ENCODE measurements at places on chromosomes 7 and 10.

DNA sequence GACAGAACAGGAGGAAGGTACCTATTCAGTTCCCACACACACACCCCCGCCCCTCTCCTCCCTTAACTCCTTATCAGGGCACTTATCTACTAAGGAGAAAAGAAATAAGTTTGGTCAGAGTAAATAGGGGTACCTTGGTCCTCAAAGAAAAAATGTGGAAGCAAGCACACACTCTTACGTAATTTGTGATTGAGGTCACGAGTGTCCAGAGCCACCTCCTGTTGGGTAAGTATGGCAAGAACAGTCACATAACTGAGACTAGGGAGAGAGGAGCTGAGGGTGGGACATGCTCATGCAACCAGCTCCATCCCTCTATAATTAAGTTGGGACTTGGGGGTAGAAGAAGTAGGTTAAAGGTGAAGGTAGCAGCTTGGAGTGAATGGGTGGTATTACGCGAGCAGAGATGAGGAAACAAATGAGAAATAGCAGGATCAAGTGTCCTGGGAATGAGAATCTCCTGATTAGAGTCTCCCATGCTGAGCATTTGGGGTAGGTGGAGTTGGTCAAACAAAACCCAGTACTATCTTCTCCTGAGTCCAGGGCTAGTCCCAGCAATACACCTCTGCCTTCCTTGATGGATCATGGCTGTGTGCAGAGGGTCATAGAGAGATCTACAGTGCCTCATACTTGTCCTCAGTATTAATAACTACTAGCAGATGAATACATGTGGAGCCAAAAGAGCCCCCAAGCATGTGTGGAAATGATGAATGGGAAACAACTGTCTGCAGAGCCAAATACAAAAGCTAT lies 77.1 kb downstream of the GSAP start:
- DNase-seq: no peak

- no peak for DNase-seq
These were observed 16.4 kb upstream of the RUFY2 start for GRCh38 chr10:68423522-68423921.

DNA sequence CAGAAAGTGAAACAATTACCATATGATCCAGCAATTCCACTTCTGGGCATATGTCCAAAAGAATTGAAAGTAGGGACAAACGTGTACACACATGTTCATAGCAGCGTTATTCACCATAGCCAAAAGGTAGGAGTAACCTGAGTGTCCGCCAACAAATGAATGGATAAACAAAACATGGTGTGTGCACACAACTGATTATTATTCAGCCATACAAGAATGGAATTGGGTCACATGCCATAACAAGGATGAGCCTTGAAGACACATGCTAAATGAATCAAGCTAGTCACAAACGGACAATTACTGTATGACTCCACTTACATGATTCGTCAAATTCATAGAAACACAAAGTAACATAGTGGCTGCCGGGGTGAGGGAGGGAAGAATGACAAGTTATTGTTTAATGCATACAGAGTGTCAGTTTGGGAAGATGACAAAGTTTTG lies 4.1 kb upstream of the OIT3 start:
- DNase-seq: no peak

DNA sequence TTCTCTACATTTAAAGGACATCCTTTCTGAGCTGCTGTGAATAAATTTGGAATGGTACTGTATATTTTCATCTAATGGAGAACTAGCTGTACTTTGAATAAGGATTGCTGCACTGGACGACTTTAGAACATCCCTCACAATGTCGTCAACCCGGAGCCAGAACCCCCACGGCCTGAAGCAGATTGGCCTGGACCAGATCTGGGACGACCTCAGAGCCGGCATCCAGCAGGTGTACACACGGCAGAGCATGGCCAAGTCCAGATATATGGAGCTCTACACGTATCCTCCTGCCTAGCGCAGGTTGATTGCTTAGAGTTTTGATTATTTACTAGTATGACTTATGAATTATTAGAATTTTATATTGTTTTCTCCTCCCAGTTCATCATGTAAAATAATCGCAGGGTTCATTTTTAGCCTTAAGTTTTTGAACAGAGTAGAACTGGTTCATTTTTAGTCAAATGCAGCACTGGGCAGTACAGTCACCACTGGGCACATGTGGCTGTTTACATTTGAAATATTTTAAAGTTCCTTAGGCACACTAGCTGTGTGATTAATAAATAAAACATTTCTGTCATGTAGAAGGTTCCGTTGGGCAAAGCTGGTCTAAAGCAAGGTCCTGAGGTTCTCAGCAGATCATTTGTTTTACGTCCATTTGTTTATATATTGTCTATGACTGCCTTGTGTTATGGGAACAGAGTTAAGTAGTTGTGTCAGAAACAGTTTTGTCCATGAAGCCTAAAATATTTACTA lies 31.5 kb downstream of the CUL1 start:
- no peak for DNase-seq

GRCh38 chr10:19580691-19581090 lies 235.5 kb upstream of the PLXDC2 start:
- DNase-seq: no peak

- DNase-seq: no peak
These were observed 41.9 kb downstream of the PDGFA start for GRCh38 chr7:477626-478220.

- DNase-seq: no peak
These were observed 6.9 kb downstream of the ARMC3 start for GRCh38 chr10:22934726-22935125.

GRCh38 chr10:13873196-13873595 lies 286.4 kb downstream of the PRPF18 start:
- DNase-seq: no peak

GRCh38 chr10:88526501-88527105 lies 56.5 kb downstream of the RNLS start:
- no peak for DNase-seq

DNA sequence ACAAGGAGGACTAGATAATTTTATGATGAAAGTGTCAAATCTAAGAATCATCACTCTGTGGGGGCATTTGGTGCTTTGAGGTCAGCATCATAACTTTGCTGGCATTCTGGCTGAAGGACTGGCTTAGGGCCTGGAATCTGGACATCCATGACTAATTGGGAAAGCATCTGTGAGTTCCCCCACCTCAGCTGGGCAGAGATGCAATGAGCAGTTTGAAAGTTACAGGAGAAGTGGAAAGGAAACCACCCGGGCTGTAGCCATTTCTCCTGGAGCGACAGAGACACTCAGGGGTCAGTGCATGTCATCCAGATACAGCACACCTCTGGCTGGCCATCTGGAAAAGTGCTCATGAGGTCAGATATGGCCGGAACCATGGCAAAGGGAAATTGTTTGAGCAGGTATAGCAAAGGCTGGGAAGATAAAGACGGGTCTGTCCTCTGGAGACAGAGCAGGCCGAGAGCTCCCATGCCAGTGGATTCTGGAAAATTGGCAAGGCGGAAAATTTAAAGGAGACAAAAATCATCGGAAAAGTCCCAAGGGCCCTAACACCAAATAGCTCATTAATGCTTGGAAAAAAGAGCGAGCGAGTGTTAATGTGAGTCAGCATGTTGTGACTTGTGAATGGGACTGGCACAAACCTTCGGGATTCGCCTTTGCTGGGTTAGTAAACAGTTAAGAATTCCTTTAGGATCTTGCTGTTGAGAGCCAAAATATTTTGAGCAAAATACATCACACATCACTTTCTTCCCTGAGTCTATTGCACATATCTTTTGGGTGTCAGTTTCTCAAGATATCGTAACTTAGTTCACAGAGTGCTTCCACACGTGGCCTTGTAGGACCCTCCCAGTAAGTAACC lies 188.4 kb upstream of the AGK start:
- no peak for DNase-seq

GRCh38 chr7:150823484-150824126 lies 23.0 kb downstream of the TMEM176A start:
- no peak for DNase-seq

DNA sequence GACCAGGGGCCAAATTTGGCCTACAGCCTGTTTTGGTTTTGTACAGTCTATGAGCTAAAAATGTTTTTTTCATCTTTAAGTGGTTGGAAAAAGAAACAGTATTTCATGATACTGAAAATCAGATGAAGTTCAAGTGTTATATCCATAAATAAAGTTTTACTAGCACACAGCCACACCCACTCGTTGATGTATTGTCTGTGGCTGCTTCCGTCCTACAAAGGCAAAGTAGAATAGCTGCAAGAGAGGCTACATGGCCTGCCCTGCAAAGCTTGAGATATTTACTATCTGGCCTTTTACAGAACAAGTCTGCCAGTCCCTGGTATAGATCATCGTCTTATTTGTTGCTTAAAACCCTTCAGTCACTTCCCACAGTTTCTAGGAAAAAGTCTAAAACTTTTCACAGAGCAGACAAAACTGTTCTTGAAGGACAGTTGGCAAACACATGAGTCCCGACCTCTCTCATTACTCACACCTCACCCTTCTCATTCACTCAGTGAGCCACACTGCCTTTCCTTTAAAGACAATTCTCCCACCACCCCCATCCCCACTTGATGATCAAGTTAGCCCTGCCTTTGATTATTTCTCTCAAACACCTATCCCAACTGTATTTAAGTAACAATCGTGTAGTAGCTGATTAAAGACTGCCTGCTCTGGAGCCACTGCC lies 9.9 kb downstream of the RHEB start:
- no peak for DNase-seq

DNA sequence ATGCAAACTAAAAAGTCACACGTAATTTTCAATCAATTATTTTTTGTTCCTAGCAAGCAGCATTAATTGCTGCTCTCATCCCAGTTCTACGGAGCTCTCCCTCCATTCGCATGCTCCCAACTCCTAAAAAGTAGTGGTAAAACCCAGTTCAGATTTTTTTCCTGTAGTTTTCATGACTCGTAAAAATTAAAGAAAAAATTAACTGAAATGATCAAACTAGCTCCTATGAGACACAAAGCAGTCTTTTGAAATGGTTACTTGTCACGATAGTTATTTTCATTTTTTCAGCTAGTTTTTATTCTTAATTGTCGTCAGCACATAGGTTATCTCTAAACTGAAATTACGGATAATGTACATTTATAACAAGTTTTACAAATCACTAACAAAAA lies 1.8 kb downstream of the HNRNPA2B1 start:
- no peak for DNase-seq

DNA sequence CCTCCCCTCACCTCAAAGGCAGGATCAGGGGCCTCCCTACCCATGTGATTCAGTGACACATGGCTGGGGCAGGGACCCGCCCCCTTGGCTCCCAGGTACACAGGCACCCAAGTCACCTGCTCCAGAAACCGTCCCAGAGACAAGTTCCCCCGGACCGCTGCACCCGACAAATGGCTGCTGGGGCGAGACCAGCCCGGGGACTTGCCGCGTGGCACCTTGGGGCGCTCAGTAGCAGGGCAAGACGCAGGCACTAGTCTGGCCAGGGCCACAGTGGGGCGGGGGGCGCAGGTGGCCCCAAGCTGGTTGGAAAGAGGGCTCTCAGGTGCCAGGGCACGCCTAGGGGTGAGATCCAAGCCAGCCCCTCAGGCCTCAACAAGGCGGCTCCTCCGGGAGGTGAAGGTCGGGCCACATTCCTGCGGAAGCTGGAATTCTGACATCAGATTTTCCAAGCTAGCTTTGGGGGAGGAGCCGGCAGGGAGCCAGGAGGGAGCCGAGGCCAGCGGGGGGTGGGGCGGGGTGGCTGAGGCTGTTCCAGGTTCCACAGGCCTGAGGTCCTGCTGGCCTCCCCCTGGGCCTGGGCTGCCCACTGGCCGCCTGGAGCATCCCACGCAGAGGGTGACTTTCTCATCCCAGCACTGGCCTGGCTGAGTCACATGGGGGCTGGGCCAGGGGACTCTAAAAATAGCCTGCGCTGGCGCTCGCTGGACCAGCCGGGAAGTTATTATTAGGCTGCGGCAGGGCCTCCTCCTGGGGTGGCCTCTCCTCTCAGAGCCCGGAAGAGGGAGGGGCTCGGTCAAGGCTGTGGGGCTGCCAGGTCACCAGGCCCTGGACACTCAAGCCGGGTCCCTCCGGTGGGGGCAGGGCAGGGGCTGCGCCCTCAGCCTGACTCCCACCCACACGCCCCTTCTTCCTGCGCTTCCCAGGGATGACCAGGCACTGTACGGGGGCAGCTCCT lies 20.5 kb upstream of the INPP5A start:
- DNase-seq: no peak

GRCh38 chr10:113052076-113052830 lies 102.2 kb downstream of the TCF7L2 start:
- DNase-seq: no peak

- no peak for DNase-seq
These were observed 19.8 kb upstream of the TSPAN12 start for GRCh38 chr7:120877701-120878100.

GRCh38 chr10:59682986-59683937 lies 26.4 kb downstream of the SLC16A9 start:
- no peak for DNase-seq

DNA sequence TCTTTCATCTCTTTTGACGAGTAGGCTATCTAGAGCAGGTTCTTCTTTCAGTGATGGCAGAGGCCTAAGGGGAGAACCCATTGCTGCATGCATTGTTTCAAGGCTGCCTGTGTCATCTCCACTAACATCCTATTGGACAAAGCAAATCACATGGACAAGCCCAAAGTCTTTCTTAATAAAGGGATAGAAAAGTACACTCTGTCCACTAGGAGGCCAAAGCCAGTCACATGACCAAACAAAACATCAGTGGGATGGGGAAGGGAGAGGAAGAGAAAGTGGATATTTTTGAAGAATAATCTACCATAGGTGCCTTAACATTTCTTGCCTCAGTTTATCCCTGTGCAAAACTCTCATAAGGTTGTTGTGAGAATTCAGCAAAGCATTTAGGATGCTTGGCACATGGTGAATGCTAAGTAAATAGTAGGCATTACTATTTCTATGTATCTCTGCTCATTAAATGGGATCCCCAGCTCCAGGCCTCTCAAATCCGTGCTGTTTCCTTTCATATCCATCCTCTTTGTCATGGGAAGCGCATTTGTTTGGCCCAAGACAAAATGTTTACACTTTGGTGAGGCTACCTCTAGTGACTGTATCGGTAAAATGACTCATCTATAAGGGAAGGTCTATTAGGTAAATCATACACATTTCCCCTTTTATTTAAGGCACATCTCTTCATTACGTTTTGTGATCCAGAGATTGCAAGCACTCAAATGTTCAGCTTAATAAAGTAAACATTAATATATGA lies 16.7 kb upstream of the CADPS2 start:
- no peak for DNase-seq

DNA sequence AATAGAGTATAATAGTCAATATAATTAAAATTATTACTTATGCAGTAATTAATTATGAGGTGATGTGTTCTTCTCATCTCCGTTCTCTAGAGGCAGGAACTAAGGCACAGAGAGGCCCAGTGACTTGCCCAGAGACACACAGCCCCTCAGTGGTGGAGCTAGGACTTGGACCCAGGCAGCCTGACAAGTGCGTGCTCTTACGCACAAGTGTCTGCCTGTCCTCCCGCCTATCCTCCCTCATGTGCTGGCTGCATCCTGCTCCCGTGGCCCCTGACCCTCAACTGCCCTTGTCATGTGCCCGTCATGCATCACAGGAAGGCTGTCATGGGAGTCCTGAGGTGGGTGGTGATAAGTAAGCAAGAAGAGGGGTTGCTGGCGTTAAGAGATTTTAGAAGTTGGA lies 14.3 kb downstream of the IL2RA start:
- DNase-seq: no peak

DNA sequence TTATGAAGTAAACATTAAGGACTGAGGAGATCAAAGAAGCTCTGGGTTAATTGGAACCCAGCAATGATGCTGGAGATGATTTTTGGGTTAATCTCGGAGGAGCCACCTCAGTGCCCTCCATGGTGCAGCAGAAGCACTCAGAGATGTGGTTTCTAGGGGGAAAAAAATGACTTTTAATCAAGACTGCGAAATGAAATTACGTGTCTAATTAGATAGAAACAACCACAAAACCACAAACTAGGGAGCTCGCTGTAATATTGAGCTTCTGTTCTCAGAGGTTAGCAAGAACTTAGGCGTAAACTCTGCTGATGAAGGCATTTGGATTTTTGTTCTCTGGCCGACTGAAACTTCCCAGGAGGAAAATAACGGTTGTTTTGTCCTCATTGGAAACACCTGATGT lies 319.0 kb downstream of the GRID1 start:
- no peak for DNase-seq
